ENCODE measurements at places on chromosomes 5 and 9. TPM values are rescaled to one million over a fixed set of nuclear protein-coding genes. Genes with fewer than 3 reads are reported as not detected.

The F2R gene
- total RNA-seq: 50.2 TPM

The TIMD4 gene
- 0.93 TPM for total RNA-seq

The NR2F1 gene
- 292 TPM for total RNA-seq

The INSYN2B gene
- total RNA-seq: 1.5 TPM

The IL33 gene
- total RNA-seq: 11.8 TPM

The OBP2B gene
- not detected for total RNA-seq

The CAMK4 gene
- total RNA-seq: 13.9 TPM

The C5orf24 gene
- total RNA-seq: 63.1 TPM

The HRCT1 gene
- not detected for total RNA-seq

The ZDHHC11 gene
- 14.9 TPM for total RNA-seq

The SHOC1 gene
- 1.2 TPM for total RNA-seq

The PHPT1 gene
- 68.5 TPM for total RNA-seq

The KIF12 gene
- total RNA-seq: 101 TPM

The CMBL gene
- total RNA-seq: 40.2 TPM

The ABL1 gene
- total RNA-seq: 58.0 TPM

The ZNF462 gene
- 61.2 TPM for total RNA-seq

The SEMA5A gene
- 45.6 TPM for total RNA-seq

The PCDHGA11 gene
- total RNA-seq: 10.0 TPM

The SVEP1 gene
- total RNA-seq: 18.5 TPM

The PTPN3 gene
- 30.4 TPM for total RNA-seq

The NR5A1 gene
- total RNA-seq: 0.12 TPM

The STING1 gene
- total RNA-seq: 48.5 TPM

The SAXO1 gene
- total RNA-seq: 0.93 TPM

The CRB2 gene
- 27.5 TPM for total RNA-seq

The CCDC187 gene
- total RNA-seq: 3.0 TPM

The SLC44A1 gene
- total RNA-seq: 56.5 TPM

The TAF11L5 gene
- total RNA-seq: not detected

The ZNF354B gene
- 16.3 TPM for total RNA-seq

The BARHL1 gene
- not detected for total RNA-seq

The OSMR gene
- total RNA-seq: 15.7 TPM

The LCN2 gene
- 7.1 TPM for total RNA-seq

The SLC1A1 gene
- total RNA-seq: 12.2 TPM

The LPCAT1 gene
- total RNA-seq: 42.2 TPM

The EDIL3 gene
- total RNA-seq: 28.2 TPM

The PLAC8L1 gene
- not detected for total RNA-seq

The CNTNAP3B gene
- total RNA-seq: 16.5 TPM

The S1PR3 gene
- total RNA-seq: 77.5 TPM

The COL23A1 gene
- 7.5 TPM for total RNA-seq

The NR4A3 gene
- 4.3 TPM for total RNA-seq

The PPIC gene
- total RNA-seq: 30.5 TPM

The MZB1 gene
- total RNA-seq: 0.93 TPM

The NIPAL4 gene
- total RNA-seq: 0.47 TPM

The PAEP gene
- total RNA-seq: not detected

The GRXCR2 gene
- 0.29 TPM for total RNA-seq

The SPATA31E1 gene
- total RNA-seq: not detected

The FOXD4L4 gene
- 0.06 TPM for total RNA-seq

The KIF24 gene
- 5.6 TPM for total RNA-seq

The SLC34A3 gene
- 3.0 TPM for total RNA-seq

The ZNF354C gene
- 13.1 TPM for total RNA-seq

The CD74 gene
- total RNA-seq: 619 TPM

The HSPA4 gene
- total RNA-seq: 58.7 TPM

The TESK1 gene
- 16.7 TPM for total RNA-seq

The FBXL7 gene
- 19.6 TPM for total RNA-seq

The ANKRD34B gene
- total RNA-seq: 0.18 TPM

The BTNL8 gene
- total RNA-seq: 0.47 TPM
